ENCODE measurements at places on chromosomes 2 and 18.

GRCh38 chr2:17184512-17184911 is 333.7 kb downstream of the RAD51AP2 start:
- no peak for DNase-seq

GRCh38 chr2:118773826-118774225 is 73.6 kb downstream of the EN1 start:
- no peak for DNase-seq

GRCh38 chr2:62391696-62392095 is 114.3 kb downstream of the TMEM17 start:
- DNase-seq = no peak

DNA sequence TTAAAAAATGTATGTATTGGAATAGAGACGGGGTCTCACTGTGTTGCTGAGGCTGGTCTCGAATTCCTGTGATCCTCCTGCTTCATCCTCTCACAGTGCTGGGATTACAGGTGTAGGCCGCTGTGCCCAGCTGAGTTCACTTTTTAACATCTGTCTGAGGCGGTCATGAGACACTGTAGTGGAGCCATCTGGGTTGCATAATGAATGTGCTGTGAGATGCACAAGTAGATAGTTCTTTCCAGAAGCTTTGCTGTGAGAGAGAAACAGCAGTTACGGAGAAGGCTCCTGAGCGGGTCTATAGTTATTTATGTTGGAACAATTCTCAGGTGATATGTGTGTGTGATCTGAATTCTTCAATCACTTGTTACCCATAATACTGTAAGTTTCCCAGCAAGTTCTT is 3.1 kb downstream of the RMC1 start:
- no peak for DNase-seq

DNA sequence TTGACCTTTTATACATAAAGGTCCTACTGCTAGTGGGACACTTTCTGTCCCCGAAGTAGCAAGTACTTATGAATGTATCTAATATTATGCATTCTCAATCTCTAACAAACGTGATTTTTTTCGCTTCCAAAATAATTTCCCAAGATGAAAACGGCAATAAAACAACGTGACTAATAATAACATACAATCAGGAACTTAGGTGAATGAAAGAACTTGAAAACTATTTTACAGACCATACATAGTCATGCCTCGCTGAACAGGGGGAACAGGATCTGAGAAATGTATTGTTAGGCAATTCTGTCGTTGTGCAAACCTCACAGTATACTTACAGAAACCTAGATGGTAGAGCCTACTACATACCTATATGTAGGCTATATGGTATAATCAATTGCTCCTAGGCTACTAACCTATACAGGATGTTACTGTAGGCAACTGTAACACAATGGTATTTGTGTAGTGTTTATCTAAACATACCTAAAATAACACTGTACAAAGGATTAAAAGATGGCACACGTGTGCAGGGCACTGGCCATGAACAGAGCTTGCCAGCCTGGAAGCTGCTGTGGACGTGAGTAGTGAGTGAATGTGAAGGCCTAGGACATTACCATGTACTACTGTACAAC is 2.5 kb downstream of the RTN4 start:
- DNase-seq = no peak

DNA sequence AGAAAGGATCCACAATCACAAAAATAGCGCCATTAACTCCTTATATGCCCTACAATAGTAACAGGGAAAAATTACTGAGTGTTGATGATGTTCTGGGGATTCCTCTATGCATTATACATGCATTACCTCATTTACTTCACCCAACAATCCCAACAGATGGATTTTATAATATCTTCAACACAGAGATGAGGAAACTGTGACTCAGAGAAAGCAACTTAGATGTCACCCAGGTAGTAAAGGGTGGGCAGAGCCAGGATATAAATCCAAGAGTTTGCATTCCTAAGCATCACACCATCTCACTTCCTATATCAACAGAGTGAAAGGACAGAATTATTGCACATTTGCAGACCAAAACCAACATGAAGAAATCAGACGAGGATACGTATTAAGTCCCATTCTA is 144.2 kb downstream of the TCF4 start:
- DNase-seq = no peak

DNA sequence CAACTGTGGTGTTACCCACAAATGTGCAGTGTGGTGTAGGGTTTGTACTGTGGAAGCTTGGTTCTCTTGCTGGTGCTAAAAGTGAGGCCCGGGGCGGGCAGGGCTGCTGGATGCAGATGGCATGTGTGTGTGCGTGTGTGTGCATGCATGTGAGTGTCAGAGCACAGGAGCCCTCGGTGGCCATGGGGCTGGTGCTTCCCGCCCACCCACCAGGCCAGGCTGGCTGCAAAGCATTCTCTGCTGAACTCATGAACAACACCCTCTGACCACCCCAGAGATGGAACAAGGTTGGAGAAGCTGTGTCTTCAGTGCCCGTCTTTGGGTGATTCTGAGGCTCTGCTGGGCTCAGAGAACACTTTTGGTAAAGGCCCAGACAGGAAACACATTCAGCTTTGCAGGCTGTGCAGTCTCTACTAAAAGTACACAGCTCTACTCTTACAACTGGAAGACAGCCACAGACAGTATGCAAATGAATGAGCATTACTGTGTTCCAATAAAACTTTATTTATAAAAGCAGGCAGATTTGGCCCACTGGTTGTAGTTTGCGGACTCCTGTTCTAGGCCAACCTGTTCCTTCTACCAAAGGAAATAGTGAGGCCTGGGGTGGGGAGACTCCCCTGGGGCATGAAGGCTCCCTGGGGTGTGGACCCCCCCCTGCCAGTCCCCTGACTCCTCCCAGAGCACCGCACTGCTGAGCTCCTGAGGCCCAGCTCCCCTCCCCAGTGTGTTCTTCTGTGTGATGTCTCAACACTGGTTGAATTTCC is 225.3 kb upstream of the HDAC4 start:
- DNase-seq = no peak

DNA sequence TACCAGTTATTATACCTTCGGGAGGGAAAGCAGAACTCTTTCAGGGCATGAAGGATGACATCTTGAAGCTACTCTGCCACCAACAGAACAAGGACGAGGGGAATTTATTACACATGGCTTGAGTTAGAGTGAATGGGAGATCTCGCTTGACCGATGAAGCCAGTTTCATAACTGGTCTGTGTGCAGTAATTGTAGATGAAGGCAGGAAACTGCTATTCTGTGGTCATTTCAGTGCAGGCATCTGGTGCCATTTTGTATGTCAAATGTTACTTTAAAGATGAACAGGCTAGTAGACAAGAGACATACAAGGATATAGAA is 20.5 kb downstream of the GREB1 start:
- no peak for DNase-seq

DNA sequence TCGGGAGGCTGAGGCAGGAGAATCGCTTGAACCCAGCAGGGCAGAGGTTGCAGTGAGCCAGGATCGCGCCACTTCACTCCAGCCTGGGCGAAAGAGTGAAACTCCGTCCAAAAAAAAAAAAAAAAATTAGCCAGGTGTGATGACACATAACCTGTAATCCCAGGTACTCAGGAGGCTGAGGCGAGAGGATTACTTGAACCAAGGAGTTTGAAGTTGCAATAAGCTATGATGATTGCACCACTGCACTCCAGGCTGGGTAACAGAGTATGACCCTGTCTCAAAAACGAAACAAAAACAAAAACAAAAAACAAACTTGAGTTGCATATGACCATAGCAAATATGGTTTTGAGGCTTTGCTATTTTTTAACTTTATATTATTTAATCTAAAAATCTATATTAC is 25.8 kb downstream of the SANBR start:
- no peak for DNase-seq

DNA sequence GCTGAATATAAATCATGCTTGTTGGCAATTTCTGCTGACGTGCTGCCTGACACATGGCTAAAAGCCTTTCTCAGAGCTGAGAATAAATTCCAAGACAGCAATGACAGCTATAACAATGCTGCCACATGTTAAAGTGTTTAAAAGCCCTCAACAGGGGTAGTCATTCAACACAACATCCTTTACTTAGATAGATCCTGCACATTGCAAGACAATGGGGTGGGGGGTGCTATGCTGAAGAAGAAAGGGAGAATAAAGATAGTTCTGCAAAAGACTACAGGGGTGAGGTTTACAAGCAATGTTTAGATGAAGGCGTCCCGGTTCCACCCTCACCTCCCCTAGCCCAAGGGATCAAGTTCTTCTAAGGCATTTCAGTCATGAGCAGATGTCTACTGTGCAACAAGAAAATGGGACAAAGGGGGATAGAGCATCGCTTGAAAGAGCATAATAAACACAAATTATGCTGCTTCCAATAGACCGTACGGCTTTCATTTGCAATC is 291.0 kb upstream of the ACVR2A start:
- DNase-seq = no peak
